ENCODE measurements at places on chromosomes 5 and 9. TPM values are rescaled to one million over a fixed set of nuclear protein-coding genes. Genes with fewer than 3 reads are reported as not detected.

DNA sequence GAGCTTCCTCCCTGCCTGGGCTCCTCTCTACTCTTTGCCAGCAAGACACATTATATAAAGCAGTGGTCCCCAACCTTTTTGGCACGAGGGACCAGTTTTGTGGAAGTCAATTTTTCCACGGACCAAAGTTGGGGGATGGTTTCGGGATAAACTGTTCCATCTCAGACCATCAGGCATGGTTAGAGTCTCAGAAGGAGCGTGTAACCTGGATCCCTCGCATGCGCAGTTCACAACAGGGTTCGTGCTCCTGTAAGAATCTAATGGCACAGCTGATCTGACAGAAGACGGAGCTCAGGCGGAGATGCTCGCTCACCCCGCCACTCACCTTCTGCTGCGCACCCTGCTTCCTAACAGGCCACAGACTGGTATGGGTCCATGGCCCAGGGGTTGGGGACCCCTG is 142.8 kb downstream of the LIFR start:
- no peak for DNase-seq
- no peaks in the 10 kb centered on the region for H3K4me1 ChIP-seq
- no peak overlapping the region for H3K27ac ChIP-seq
- H3K36me3 ChIP-seq: no peaks in the 10 kb centered on the region
- peaks cover 16% of the 10 kb centered on the region for H3K27me3 ChIP-seq

CTSL gene
- 1.5 TPM for total RNA-seq

DNA sequence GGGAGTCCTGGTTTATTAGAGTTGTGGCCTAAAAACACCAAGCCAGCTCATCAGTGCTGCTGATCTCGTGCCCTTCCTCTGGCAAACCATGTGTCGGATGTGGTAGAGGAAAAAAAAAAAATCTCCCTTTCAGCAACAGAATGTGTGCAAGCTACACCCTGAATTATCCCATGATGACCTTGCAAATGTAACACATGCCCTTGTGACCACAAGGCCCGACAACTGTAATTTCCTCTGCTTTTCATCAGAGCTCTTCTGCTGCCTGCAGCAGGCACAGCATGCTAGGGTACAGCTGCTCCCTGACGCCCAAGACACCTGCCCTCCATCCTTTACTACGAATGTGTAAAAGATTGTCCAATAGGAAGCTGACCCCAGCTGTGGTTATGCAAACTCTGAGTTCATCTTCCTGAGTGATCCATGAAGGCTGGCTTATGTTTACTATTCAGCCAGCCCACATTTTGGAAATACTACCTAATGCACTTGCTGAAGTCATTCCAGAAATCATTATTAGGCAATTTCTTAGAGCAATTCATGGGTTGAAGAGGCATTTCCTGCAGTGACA is 14.6 kb upstream of the BNC2 start:
- no peaks in the 10 kb centered on the region for H3K36me3 ChIP-seq
- no peaks in the 10 kb centered on the region for H3K27me3 ChIP-seq
- H3K4me1 ChIP-seq: no peaks in the 10 kb centered on the region
- DNase-seq: no peak
- H3K4me3 ChIP-seq: no peak overlapping the region

GRCh38 chr9:21993893-21994555 is at the start of gene CDKN2A:
TSS of gene CDKN2A (minus strand) at chr9:21994392.
- H3K27ac ChIP-seq: peak within 1 kb of the TSS; percentile 97
- peaks cover 53% of the 10 kb centered on the region for H3K4me1 ChIP-seq
- peaks cover 48% of the 10 kb centered on the region for H3K27me3 ChIP-seq
- H3K4me3 ChIP-seq: peak within 1 kb of the TSS; percentile 94
- peak; percentile 53 for DNase-seq

DNA sequence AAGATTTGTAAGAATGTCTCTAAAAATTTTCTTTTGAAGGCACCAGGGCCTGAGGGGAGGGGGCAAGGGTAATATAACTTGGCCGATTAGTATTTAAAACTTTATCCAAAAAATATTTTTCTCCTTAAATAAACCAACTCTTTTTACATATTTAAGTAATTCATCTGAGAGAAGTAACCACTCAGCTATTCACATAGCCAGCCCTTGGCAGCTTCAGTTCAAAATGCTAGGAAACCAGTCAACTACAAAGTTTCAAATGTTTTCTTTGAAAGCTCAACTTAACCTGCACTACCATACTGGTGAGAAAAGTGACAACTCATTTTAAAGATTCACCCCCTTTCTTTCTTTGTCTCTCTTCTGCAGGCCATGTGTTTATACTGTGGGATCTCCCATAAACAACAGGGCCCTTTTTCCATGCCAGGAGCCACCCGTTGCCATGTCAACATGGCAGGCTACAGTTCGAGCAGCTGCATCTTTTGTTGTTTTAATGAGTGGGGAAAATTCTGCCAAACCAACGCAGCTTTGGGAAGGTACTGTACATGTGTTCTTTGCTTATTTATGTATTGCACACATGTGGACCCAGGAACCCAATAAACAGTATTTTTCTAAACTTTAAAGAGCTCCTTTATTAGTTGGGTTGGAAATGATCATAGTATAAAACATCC is 46.3 kb downstream of the AOPEP start:
- H3K4me1 ChIP-seq: no peaks in the 10 kb centered on the region
- DNase-seq: no peak
- no peak overlapping the region for H3K27ac ChIP-seq
- no peaks in the 10 kb centered on the region for H3K36me3 ChIP-seq
- no peaks in the 10 kb centered on the region for H3K27me3 ChIP-seq
- no peak overlapping the region for H3K4me3 ChIP-seq

DPYSL3 gene
- total RNA-seq: 0.16 TPM

- H3K4me3 ChIP-seq: no peak overlapping the region
These were observed 20.7 kb upstream of the XPA start for GRCh38 chr9:97717866-97718265.

GRCh38 chr5:82662340-82662739 is 384.2 kb upstream of the RPS23 start:
- no peak overlapping the region for H3K4me3 ChIP-seq
- DNase-seq: no peak
- peaks cover 6% of the 10 kb centered on the region for H3K4me1 ChIP-seq

MTX3 gene
- total RNA-seq: 31.4 TPM

BNC2 gene
- not detected for total RNA-seq

GRCh38 chr9:8890695-8891094 is 1091.1 kb upstream of the DMAC1 start:
- no peaks in the 10 kb centered on the region for H3K36me3 ChIP-seq
- no peak overlapping the region for H3K27ac ChIP-seq
- H3K27me3 ChIP-seq: no peaks in the 10 kb centered on the region
- no peak for DNase-seq

- H3K36me3 ChIP-seq: peaks cover 47% of the 10 kb centered on the region
- H3K27me3 ChIP-seq: no peaks in the 10 kb centered on the region
- H3K27ac ChIP-seq: no peak overlapping the region
- peaks cover 61% of the 10 kb centered on the region for H3K4me1 ChIP-seq
- no peak overlapping the region for H3K4me3 ChIP-seq
These were observed 9.2 kb upstream of the PHYHD1 start for GRCh38 chr9:128911529-128912035.

DNAJA1 gene
- 312 TPM for total RNA-seq

DNA sequence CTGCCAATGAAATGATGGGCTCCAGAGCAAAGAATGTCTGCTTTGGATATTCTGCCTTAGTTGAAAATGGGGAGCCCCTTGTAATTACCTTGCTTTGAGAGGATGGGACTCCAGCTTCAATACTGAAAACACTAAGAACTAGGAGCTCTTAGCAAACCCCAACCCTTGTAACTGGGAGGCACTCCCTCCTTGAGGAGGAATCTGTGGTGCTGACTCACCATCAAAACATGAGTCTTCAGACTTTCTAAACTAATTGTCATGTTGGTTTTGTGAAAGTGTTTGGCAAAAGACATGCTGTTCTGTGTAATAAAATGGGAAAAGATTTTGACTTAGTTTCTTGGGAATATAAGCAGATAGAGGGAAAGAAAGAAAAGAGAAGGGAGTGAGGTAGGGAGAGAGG is 91.9 kb upstream of the PTPRD start:
- no peaks in the 10 kb centered on the region for H3K27me3 ChIP-seq
- H3K27ac ChIP-seq: no peak overlapping the region
- no peak overlapping the region for H3K4me3 ChIP-seq
- H3K36me3 ChIP-seq: no peaks in the 10 kb centered on the region

DNA sequence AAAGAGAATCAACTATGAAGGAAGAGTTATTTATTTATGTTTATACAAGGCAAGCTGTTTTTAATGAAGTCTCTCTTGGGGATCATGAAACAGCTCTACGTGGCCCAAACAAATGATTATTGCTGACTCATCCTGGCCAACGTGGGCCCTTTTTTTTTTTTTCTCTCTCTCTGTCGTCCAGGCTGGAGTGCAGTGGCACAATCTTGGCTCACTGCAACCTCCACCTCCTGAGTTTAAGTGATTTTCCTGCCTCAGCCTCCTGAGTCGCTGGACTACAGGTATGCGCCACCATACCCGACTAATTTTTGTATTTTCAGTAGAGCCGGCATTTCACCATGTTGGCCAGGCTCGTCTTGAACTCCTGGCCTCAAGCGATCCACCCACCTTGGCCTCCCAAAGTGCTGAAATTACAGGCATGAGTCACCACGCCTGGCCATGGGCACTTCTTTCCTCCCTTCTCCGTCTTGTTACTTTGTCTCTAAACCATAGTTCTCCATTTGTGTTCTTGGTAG is 98.3 kb downstream of the BASP1 start:
- no peaks in the 10 kb centered on the region for H3K4me1 ChIP-seq
- no peaks in the 10 kb centered on the region for H3K36me3 ChIP-seq
- no peak overlapping the region for H3K27ac ChIP-seq
- no peak for DNase-seq
- no peak overlapping the region for H3K4me3 ChIP-seq

GCNT4 gene
- total RNA-seq: 0.67 TPM

SNCAIP gene
- not detected for total RNA-seq

DNA sequence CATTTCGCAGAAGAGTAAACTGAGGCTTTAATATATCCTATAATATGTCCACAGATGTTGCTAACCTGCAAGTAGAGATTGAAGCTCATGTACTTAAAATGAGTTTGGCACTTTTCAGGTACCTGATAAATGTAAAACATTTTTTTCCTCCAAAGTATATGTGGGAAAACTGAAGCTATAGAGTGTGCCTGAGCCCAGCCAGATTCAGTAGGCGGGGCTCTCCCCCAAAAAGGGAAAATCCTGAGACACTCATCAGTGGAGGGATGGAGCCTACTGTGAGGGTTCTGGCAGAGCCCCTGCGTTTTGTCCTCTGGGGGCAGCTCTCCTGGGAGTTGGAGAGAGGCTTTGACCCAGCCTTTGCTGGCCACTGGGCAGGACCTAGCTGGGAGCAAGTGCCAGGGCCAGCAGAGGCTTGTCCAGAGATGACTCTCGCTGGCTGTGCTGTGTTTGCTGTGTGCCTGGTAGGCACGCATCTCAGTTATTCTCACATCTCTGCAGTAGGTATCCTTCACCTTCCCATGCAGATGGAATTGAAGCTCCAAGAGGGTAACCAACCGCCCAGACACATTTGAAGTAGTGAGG is 81.1 kb upstream of the SPRY4 start:
- H3K4me1 ChIP-seq: no peaks in the 10 kb centered on the region
- H3K36me3 ChIP-seq: no peaks in the 10 kb centered on the region
- H3K4me3 ChIP-seq: no peak overlapping the region
- H3K27ac ChIP-seq: no peak overlapping the region
- peaks cover 5% of the 10 kb centered on the region for H3K27me3 ChIP-seq

WDR38 gene
- not detected for total RNA-seq

GRCh38 chr5:139178589-139178917 is 19.6 kb downstream of the SIL1 start:
- DNase-seq: no peak
- H3K27me3 ChIP-seq: no peaks in the 10 kb centered on the region
- H3K36me3 ChIP-seq: no peaks in the 10 kb centered on the region
- H3K4me1 ChIP-seq: peaks cover 24% of the 10 kb centered on the region
- no peak overlapping the region for H3K27ac ChIP-seq
- no peak overlapping the region for H3K4me3 ChIP-seq

DNA sequence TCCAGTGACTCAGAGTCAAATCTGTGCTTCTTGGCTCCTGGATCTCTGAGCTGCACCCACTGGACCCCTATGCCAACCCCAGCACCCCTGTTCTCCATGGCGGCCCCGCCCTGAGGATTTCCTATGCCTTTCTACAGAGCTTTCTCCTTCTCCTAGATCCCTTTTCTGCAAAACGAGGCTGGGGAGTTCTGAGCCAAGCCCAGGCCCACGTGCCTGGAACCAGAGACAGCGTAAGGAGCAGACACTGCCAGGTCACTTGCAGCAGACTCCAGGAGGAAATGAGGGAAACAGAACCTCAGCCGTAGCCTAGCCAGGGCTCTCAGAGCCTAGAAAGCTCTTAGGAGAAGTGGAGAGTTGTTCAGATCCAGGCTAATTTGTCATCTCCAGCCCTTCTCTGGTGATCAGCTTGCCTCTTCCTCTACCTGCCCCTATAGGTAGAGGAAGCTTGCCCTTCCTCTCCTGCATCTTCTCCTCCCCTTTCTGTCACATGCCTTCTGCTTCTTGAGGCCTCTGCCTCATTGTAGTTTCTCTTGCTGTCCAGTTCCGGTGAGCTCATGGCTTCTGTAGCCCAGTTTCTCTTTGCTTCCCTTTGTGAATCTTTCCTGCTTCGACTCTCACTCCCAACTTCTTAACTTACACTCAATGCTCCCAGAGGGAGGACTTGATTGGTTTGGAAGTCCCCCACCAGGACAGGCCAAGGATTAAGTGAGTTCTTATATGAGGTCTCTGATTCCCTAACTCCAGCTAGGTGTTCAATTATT is 163.4 kb downstream of the RGS3 start:
- DNase-seq: no peak
- H3K4me1 ChIP-seq: peaks cover 20% of the 10 kb centered on the region
- H3K4me3 ChIP-seq: no peak overlapping the region
- H3K36me3 ChIP-seq: no peaks in the 10 kb centered on the region

GRCh38 chr5:140883927-140884697 is 2.2 kb downstream of the PCDHA13 start:
- no peaks in the 10 kb centered on the region for H3K27me3 ChIP-seq
- H3K4me3 ChIP-seq: no peak overlapping the region
- no peaks in the 10 kb centered on the region for H3K36me3 ChIP-seq
- DNase-seq: no peak
- H3K4me1 ChIP-seq: no peaks in the 10 kb centered on the region
- H3K27ac ChIP-seq: no peak overlapping the region

MAP3K1 gene
- total RNA-seq: 23.6 TPM

CCDC180 gene
- total RNA-seq: 0.83 TPM

GRCh38 chr5:53825926-53826325 is 265.5 kb downstream of the NDUFS4 start:
- DNase-seq: no peak
- no peak overlapping the region for H3K4me3 ChIP-seq
- H3K27ac ChIP-seq: no peak overlapping the region
- no peaks in the 10 kb centered on the region for H3K36me3 ChIP-seq

DNA sequence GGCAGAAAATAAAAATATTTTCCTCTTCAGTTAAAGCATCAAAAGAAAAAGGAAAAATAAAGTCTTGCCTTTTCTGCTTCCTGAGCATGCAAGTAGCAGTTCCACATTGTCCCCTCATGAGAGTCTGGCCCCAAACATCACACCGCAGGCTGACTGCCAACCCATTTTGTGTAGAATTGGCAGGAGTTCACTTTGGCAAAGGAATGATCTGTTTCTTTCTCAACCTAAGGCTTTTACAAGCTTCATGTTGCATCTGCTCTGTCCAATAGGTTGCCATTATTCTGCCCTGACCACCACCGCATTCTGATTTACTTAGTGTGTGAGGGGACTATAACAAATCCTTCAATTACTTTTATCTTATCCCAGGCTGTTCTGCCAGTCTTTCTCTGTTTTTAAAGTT is 249.5 kb downstream of the ISL1 start:
- no peaks in the 10 kb centered on the region for H3K27me3 ChIP-seq
- no peak overlapping the region for H3K27ac ChIP-seq
- no peak for DNase-seq
- no peaks in the 10 kb centered on the region for H3K36me3 ChIP-seq

Measured in activated T-helper 1 cell treated with anti-CD3 and anti-CD28 coated beads, Interleukin-12 subunit alpha, Interleukin-12 subunit beta, Interleukin-2, Interleukin-4 antibody, amounts not matched to agents 30 ng/mL and 10 ng/mL and 1 ng/mL, durations not matched to agents 14 hours and 24 hours and 36 hours (primary cell).